ENCODE measurements at places on chromosomes 16 and 17.

GRCh38 chr17:77182205-77183172 lies 41.7 kb downstream of the SEC14L1 start:
- peak; percentile 17 for DNase-seq

GRCh38 chr17:19333132-19333440 lies 29.4 kb downstream of the B9D1 start:
- no peak for DNase-seq

DNA sequence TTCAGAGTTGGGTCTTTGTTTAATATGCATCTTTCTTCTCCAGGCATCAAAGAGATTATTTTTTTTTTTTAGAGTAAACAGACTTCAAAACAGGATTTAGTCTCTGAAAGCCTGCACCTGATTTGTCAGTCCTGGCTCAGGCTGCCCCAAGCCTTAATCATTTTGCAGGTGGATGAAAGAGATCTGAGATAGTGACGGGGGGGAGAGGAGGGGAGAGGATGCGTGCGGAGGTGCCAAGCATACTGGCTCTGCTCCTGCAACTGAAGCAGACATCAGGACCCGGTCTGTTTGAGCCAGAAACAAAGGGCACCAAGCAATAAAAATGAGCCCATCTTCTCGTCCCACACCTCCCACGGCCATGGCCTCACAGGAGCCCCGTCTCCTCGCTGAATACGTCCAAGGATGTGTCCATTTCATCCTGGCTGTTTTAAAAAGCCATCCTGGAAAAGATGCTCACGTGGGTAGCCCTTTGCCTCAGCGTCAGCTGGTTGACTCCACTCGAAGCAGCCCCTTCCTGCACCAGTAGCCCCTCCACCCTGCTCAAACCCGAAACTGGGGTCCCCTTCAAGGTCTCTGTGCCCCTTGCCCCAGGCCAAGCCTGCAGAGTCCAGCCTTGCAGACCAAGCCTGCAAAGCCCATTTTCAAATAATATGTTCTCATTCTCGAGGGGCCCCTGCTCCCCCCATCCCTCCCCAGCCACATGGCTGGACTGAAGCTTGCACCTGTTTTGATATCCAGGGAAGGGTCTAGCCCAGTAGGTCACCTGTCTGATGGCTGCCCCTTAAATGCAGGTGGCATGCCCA lies 84.8 kb upstream of the TNRC6C start:
- DNase-seq, result no peak

DNA sequence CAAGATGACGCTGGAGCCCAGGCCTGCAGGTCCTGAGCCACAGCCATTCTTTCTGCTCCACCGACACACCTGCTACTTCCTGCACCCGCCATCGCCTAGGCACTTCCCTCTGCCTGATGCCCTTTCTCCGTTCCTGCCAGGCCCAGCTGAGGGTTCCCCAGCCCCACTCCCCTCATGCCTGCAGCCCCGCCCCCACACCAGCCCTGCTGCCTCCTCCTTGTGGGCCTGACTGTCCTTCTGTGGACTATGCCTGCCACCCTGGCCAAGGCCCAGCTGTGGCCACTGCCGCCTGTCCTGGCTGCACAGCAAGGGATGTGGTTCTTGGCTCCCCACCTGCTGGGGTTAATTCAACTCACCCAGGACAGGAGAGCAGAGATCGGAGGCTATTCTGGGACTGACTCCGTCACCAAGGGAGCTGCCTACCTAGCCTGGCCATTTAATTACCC lies 7.5 kb downstream of the NATD1 start:
- no peak for DNase-seq

GRCh38 chr16:75248536-75249380 lies 2.7 kb downstream of the BCAR1 start:
- no peak for DNase-seq

DNA sequence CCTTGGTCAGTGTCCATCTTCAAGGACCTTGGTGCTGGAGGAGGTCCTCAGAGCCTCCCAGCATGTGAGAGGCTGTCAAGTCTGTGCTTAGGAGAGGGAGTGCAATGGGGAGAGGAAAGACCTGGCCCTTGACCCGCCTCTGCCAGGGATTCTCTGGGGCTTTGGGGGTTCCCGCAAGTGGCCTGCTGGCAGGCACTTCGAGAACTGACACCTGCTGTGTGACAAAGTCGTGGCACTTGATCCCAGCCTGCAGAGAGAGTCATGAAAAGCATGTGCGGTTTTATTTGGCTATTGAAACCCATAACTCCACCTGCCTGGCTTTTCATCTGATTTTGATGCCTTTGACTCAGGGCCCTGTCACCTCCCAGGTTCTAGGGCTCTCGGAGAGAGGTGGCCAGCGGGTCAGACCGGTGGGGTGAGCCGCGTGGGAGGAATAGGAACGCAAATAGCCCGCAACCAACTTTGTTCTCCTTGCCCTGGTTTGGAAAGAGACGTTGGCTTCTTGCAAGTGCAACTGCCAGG lies 42.8 kb upstream of the GSE1 start:
- no peak for DNase-seq

DNA sequence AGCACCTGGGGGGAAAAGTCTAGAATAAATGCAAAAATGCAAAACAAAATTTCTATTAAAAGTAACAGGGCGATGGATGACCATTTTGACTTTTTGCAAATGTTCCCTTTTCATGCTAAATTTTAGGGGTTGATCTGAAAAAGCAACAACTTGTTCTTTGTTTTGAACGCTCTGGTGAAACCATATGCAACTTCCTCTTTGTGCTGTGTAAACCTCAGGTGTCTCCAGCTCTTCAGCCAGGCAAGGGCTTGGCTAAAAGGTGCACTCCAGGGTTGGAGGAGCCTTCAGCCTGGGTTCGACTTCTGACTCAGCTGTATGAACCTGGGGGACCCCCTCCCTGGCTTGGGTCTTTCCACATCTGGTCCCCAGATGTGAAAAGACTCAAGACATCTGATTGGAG lies 9.5 kb downstream of the IRF8 start:
- DNase-seq, result peak; percentile 66

DNA sequence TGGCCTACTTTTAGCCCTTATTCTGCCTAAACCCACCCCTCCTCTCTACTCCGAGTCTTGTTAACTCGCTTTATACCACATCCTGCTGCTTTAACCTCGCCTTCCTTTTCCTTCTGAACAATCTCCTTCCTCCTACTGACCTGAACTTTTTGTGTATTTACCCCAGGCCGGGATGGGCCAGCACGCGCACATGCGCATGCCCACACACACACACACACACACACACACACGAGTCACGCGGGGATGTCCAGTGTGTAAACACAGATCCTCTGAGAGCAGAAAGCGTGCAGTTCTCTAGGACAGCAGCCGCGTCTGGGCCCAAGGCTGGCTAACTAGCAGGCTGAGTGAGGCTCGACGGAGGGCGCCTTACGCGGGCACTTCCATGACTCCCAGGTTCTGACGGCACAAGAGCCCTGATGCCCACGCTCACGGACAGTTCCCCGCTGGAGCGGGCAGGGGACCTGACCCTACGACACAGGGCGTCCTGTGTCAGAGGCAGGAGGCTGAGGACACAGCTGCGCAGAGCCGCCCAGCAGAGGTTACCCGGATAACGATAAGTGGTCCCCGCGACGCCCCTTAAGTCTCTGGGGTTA lies 610 bp downstream of the PIK3R5 start:
- peak; percentile 66 for DNase-seq

GRCh38 chr16:85520853-85521521 lies 92.1 kb upstream of the GSE1 start:
- no peak for DNase-seq

DNA sequence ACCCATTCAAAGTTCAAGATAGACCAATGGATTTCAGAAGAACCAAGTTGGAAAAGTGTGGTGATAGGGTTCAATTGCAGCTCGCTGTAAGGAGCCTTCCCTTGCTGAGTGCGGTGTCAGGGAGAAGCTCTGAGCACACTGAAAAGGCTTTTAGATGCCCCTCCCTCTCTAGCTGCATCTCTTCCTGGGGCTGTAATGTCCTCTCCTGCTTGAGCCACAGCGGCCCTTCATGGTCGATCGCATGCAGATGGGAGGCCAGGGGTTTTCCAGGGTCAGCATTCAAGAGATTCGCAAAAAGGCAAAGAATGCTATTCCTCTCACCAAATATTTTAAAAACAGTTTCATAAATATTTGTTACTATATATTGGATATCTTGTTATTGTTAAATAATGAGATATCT lies 23.7 kb downstream of the ZC3H18 start:
- no peak for DNase-seq

- DNase-seq, result peak; percentile 25
Observed at GRCh38 chr16:22161999-22162655, at the start of gene SDR42E2. Gene SDR42E2, plus strand, starts transcription at chr16:22162506. Its CDS starts 3,077 bp downstream, at chr16:22165583.

DNA sequence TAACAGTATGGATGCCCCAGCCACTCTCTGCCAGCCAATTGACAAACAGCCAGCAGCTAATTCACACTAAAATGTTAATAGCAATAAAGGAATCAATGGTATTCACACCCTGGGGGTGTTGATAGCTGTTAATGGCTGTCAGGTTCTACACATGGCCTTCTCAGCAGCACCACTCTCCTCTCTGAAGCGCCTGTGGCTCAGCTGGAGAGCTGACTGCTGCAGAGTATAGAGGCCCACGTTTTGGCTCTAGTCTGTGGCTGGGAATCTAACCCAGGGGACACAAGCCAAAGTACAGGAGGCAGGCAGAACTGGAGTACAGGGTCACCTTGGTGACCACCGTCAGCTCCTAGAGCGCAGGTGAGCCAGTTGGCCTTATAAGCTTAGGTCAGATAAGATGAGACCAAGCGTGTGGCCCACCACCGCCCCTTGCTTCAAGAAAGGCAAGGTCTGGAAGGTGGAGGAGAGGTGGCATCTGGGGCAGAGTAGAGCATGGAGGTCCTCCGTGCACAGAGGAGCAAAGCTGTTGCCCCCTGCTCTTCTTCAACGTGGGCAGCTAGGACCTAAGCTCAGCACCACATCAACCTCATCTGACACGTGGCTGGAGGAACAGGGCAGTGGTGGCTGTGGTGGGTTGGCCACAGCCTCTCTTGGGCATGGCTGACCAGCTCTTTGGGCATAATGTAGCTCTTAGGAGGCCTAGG lies 25.4 kb downstream of the CCR7 start:
- no peak for DNase-seq

- DNase-seq, result peak; percentile 82
Observed at GRCh38 chr17:75077496-75078283, 10.1 kb upstream of the SLC16A5 start.

DNA sequence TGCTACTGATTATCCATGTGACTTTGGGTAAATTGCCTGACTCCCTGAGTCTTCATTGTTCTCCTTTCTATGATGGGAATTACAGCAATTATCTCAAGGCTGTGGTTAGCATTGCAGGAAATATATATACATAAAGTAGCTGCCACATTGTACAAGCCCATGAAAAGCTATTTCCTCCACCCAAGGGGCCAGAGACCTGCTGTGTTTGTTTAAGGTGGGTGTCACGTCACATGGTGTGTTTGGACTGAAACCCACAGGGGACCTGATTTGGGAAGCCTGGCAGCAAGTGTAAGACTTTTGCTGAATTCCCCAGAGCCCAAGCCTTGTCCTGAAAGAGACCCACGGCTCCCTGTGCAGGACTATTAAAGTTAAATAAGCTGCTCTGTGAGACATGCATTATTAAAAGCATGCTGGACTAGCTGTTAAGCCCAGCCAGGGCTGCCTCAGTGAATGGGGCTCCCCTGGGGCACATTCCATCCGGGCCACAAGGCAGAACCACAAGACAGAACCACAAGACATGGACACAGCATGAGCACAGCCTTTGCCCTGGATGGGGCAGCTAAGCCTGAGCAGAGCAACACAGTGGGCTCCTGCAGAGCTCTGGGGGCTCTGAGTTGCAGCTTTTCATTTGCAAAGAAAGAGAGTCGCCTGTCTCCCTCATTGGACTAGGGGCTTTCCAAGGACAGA lies 148.9 kb downstream of the SPACA3 start:
- DNase-seq, result peak; percentile 49
